ENCODE measurements at places on chromosomes 6 and 20. TPM values are rescaled to one million over a fixed set of nuclear protein-coding genes. Genes with fewer than 3 reads are reported as not detected.

DNA sequence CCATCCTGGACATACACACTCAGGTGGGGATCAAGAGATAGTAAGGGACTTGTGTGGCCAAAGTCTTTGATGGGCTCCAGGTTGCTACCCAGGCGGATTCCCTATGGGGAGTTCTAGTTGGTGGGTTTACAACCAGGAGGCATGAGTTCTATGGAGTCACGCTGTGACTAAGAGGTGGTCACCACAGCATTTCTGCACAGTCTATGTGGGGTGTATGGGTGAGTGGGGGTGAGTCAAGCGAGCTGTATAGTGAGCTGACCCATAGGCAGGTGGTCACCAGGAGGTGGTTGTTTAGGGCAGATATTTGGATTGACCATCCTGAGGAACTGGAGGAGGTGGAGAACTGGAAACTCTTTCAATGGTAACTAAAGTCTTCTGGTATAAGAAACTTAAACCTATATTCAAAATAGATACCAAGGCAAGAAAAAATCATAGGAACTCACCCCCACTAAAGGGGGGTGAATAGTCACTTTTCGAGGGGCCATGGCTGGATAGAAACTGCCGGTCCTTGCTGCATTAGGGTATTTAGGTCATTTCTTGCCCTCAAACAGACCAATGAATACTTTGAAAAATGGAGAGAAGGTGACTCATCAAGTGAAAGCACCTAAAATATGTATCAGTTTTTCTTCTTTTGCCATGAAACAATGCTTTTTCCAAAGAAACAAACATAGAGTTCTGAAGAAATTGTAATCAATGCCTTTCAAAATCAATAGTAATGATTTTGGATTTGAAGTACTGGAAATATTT lies 84.3 kb upstream of the NRN1 start:
- DNase-seq = no peak

GPR6 gene
- total RNA-seq = 0.63 TPM

DNA sequence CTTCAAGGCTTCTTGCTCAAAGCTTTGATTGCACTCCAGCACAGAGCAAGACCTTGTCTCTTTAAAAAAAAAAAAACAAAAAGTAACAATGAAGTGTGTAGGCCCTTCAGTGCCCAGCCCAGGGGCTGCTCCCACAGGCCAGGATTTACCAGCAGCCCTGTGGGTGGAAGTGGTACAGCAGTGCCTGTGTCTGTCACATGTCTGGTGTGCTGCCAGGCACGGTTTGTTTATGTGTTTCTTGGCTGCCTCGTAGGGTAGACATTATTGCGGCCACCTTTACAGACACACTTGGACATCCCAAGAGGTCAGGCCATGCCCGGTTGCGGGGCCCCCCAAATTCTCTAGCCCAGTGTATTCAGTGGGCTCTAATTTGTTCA lies 12.7 kb downstream of the DYNLRB1 start:
- DNase-seq = no peak

DNA sequence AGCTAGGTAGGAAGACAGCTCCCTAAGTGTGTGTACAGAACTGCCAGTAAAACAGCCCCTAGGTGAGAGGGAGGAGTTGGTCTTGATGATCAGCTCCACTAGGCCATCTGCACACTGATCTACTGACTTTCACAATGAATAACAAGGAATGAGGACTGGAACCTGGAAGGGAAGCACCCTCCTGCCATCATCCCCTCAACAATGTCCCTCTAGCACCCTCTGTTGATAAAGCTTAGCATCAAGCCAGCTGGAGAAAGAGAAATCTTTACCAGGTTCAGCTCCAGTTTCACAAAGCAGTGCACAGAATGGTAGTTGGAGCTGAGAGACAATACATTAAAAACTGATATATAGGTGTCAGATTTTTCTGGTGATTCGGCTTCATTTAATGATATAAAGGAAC lies 57.2 kb upstream of the IRAK1BP1 start:
- DNase-seq = peak; percentile 55

CCM2L gene
- 8.3 TPM for total RNA-seq

MOG gene
- total RNA-seq = 2.0 TPM

GRCh38 chr6:168121303-168121665 lies 42.3 kb upstream of the FRMD1 start:
- no peak for DNase-seq

PTP4A1 gene
- 7.5 TPM for total RNA-seq

GRCh38 chr6:156809034-156809433 lies 31.9 kb downstream of the ARID1B start:
- no peak for DNase-seq

DNA sequence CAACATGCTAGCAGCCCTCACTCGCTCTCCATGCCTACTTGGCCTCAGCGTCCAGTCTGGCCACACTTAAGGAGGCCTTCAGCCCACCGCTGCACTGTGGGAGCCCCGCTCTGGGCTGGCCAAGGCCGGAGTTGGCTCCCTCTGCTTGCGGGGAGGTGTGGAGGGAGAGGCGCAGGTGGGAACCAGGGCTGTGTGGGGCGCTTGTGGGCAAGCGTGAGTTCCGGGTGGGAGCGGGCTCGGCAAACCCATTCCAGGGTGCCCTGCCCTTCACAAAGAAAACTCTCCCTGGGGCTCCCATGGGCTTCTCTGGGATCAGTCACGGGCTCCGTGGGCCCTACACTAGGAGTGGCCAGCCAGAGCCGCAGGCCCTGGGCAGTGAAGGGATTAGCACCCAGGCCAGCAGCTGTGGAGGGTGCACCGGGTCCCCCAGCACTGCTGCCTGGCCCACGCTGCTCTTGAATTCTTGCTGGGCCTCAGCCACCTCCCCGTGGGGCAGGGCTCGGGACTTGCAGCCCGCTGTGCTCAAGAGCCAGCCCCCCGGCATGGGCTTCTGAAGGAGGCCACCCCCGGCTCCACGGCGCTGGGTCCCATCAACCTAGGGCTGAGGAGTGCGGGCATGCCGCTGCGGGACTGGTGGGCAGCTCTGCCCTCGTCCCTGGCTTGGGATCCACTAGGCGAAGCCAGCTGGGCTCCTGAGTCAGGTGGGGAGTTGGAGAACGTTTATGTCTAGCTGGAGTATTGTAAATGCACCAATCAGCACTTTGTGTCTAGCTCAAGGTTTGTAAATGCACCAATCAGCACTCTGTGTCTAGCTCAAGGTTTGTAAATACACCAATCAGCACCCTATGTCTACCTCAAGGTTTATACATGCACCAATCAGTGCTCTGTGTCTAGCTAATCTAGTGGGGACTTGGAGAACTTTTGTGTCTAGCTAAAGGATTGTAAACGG lies 273.6 kb upstream of the SULF2 start:
- no peak for DNase-seq

GRCh38 chr20:17248224-17248623 lies 21.4 kb downstream of the PCSK2 start:
- no peak for DNase-seq

DLK2 gene
- 0.33 TPM for total RNA-seq

DNA sequence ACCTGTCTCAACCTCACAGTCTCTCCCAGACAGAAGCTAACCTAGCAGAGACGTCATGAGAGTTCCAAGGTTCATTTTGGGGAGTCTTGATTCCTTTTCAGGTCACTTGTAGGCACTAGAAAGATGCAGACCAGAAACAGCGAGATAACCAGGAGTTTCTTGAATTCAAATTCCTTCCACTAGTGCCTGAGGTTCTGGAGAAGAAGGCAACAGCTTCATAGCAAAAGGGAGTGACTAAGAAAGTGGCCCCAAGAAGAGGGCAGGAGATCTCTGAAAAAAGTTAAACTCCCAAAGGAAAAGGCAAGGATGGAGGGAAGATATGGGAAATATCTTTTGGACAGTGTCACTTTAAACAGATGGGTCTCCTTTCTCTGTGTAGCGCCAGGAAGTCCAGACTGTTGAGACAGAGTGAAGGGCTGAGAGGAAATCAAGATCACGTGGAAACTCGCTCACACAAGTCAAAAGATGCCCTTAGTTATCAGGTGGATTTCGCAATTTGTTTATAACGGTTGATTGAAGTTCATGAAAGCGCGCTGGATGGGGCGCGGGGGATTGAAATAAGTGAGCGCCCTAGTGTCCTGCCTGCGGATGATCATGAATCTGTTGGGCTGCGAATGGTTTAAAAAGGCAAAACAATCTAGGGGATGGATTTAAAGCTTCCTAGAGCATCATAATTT lies 4.8 kb upstream of the PRSS16 start:
- no peak for DNase-seq

GRCh38 chr6:13485923-13486562 lies 1.4 kb downstream of the GFOD1 start:
- DNase-seq = peak; percentile 72

DNA sequence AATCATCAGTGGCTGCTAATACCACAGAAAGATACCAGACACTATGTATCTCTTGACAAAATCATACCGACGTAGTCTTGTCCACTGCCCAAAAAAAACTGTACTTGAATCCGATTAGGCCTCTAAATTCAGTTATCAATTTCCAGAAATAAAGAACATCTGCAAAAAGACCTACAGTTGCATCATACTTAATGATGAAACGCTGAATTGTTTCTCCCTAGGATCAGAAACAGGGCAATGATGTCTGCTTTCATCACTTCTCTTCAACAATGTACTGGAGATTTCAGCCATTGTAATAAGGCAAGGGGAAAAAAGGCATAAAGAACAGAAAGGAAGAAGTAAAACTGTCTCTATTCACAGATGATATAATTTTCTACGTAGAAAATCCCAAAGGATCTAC lies 152.0 kb downstream of the TASP1 start:
- DNase-seq = no peak

SEL1L2 gene
- not detected for total RNA-seq

GRCh38 chr6:111483736-111484632 lies 966 bp upstream of the REV3L start:
- DNase-seq = peak; percentile 89

DNA sequence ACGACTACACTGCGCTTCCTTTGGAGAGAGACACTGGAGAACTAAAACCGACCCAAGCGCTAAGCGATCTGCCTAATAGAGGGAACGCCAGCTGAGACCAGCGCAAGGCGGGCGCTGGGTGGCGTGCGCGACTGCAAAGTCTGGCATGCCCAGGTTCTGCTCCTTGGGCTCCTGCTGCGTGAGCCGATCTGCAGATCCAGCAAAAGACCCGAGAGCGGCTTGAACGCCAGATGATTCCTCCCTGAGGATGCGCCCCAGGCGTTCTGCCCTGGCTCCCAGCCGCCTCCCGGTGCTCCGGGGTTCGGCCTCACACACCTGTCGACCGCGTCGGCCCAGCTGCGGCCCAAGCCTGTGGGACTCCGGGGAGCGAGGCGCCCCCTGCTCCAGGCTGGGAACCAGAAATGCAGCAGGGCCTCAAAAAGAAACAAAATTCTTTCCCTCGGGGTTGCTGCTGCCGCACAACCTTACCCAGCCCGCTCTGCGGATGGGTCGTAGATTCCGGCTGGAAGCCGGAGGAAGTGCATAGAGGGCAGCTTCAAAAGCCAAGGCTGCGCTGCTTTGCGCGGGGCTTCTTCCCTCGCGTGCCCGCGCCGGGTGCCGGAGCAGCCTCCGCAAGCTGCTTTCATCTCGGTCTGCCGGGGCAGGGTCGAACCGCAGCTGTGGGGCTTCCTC lies 17.9 kb upstream of the PRDM13 start:
- DNase-seq = peak; percentile 84

DNA sequence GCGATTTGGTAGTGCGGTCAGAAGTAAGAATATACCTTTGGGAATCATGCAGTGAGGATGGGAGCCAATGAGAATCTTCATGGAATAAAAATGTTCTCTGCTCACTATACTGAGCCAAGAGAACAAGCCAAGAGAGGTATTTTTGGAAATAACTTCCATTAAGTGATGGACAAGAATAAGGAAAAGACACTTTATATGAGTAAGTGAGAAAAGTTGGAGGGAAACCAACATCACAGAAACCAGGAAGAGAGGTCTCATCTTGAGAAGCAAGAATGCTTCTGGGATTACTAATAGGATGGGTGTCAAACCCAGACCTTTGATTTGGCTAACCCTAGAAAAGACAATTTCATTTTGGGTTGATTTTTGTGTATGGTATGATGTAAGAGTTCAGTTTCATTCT lies 181.2 kb upstream of the JAG1 start:
- no peak for DNase-seq

DNA sequence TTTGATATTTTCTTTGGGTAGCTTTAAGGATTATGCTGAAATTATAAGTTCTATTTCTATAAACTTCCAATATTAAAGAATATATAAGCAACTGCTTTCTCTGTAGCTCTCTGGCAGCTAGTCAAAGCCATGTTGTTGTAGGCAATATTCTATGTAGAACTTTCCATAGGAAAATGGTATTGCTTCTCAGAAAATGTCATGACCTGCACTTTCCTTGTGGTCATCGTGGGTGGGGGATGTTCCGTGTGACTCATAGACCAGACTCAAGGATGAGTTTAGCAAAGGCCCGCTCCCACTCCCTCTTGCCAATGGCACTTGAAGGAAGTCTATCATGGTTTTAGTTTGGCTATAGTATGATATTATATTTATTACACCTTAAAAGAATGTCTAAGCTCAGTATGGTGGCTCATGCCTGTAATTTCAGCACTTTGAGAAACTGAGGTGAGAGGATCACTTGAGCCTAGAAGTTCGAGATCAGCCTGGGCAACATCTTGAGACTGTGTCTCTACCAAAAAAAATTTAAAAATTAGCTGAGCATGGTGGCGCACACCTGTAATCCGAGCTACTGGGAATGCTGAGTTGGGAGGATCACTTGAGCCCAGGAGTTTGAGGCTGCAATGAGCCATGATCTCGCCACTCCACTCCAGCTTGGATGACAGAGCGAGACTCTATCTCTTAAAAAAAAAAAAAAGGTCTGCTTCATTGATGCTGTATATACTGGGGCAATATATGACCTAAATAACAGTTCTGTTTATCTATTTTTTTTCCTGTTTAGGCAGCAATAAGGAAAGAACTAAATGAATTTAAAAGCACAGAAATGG lies 36.6 kb upstream of the LTV1 start:
- no peak for DNase-seq

DNA sequence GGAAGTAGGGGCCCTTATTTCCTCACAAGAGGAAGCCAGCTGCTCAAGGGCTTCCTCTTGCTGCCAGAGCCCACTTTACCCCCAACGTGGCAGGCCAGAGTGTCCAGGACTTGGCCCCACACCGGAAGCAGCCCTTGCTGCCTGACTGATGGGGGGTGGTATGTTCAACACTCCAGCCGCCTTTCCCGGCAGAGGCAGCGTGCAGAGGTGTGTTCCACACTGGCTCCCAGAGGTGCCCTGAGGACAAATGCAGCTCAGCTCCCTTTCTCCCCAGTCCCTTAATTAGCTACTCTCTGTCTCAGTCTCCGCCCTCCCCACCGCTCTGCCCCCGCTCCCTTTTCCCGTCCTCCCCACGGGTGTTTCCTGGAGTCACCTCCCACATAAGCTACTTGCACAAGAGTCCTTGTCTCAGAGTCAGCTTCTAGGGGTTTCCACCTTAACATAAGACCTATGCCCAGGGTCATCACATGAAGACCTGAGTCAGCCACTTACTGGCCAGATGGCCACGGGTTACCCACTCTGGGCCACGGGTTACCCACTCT lies 61.7 kb upstream of the SHLD1 start:
- no peak for DNase-seq

DNA sequence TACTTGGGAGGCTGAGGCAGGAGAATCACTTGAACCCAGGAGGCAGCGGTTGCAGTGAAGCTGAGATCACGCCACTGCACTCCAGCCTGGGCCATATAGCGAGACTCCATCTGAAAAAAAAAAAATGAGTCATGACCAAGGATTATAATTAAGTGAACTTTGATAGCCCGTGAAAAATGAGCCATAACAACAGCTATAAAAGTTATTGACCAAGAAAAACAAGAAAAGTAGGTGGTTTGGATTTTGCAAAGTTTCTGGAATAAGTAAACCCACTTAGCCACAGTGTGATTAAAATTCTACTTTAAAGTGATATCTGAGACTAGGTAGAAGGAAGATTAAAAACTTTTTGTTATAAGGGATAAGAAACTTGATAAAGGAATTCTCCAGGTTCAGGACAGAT lies 25.9 kb upstream of the BCLAF1 start:
- no peak for DNase-seq
